H1 (cell line): ENCODE measurements at places on chromosomes 7 and 10.

GRCh38 chr10:121454781-121455180 lies 143.5 kb downstream of the FGFR2 start:
- no peak for DNase-seq

DNA sequence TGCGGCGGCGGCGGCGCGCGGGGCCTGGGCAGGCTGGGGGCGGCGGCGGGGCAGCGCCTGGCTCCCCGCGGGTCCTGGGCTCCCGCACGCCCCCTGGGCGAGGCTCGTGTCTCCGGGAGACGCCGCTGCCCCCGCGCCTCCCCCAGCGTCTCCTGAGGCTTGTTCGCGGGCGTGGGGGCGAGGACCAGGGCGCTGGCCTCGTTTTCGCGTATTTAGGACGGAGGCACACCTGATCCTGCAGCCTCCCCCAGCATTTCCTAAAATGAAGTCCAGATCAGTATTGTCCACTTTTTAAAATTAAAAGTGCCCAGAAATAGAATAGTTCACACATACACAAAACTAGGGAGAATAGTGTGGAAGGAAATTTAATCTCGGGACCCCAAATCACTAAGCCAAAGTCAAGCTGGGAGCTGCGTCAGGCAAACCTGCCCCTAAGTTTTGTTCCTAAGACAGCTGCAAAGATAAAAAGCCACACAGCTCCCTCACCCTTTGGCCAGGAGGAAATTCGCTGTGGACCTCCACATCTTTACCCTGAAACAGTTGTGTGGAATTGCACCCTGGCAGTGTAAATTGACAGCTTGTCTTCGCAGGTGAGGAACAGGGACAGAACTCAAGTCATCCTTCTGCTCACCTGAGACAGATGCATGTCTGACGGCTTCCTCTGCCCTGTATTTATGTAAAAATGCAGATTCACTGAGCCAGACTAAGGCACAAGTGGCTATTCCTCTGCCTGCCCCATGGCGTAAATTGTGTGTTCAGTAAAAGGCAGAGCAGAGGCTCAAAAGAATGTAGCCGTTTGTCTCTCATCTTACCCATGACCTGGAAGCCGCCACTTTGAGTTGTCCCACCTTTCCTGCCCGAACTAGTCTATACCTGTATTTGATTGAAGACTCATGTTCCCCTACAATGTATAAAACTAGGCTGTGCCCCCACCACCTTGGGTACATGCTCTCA lies 740 bp downstream of the GALNT11 start:
- no peak for DNase-seq

- DNase-seq: no peak
Measured at GRCh38 chr10:65341323-65341925, 1584.4 kb upstream of the LRRTM3 start.

DNA sequence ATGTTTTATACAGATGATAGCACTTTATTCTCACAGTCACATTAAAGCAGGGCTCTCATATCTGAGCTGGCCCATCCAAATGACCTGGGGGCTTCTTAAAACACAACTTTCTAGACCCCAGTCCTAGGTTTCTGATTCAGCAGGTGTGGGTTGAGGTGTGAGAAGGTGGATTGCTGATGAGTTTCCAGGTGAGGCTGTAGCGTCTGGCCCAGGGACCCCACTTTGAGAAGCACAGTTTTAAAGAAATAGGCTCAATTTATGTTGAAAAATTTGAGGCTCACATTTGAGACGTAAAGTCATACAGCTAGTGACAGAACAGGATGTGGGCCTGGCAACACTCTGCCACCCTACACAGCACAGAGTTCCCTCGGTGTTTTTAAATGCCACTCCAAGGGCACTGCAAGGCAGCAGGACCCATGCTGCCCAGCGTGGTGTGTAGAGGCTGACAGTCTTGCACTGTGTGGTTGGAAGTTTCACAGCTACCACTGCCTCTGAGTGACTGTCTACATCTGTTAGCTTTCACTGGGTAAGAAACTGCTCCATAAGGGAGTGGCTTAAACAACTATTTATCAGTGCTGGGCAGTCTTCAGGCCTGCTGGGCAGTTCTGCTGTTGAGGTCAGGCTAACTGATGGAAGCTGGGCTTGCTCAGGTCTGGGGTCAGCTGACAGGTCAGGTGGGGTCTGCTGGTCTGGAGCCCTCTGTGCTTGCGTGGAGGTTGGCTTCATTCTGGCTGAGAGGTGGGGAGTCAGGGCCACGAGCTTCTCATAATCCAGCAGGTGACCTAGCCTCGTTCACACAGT lies 319.7 kb downstream of the CXCL12 start:
- DNase-seq: no peak

DNA sequence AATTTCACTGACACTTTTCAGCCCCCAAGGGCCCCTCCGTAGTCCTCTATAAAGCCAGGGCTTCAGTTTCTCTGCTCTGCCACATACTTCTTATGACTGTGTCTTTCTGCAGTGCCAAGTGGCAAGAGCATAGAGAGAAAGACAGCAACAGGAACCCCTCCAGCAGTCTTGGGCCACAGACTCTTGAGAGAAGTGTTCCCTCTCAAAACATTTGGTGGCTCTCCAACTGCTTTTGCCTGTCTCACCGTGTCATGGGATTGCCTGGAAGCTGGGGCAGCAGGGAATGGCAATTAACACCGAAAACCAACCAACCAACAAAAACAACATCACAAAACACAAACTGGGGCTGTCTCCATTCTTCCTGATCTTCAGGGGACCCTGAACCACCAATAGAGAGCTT lies 73.8 kb upstream of the ELN start:
- DNase-seq: no peak

DNA sequence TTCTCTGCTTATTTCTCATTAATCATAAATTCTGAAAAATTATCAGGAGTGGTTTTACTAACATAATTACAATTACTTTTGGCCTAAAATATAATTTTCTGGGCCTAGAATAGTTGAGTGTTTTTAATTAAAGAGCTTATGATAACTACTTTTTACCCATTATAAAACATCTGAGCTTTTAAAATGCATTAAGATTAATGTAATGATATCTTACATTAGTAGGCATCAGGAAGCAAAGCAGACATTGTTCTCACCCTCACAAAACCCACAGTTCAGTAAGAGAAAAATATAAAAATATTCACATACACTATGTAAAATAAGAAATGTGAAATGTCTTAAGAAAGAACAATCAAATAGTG lies 443.7 kb upstream of the SEMA3A start:
- no peak for DNase-seq

DNA sequence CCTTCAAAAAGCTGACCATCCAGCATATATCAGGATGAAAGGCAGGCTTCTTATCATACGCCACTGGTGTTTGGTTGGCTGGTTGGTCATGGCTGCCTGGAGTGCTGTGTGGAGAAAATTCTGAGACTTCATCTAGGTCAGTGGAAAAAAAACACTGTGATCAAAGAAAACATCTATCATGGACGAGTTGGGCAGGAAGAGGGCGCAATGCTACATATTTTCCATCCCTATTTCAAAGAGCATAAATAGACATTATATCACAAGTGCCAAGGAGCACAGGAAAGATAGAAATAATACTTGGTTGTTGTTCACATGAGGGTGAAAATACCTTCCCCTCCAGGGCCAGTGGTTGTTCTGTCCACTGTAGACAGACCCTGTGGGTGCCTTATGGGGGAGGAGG lies 128.4 kb upstream of the PLPP4 start:
- DNase-seq: no peak

DNA sequence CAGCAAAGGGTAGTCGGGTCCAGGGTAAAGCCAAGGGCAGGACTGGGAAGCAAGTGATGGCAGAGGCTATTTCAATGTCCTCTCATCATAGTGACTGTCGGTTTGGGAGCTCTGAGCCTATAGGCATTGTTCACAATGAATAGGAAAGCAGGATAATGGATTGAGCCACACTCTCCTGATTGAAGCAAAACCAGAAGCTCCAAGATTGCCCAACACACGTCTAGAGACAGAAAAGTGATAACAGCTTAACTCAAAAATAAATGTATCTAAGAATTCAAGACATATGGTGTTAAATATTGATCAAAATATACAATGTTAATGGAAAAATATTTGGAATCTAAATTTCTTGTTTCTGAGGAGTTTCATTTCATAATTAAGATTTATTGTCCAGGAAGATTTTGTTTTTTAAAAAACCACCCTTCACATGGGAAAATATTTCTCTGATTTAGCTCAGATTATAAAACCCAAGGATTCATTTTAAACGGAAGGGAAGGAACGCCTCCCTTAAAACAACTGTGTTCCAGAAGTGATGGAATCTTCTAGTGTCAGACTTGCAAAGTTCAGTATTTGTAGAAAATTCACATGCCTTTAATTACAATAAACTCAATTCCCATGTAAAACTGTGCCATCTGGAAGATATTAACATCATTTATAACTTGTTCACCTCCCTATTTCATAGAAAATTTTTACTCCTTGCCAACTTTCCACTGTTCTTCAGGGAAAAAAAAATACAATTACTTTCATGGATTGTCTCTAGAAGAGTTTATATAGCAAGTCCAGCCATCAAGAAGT lies 54.5 kb downstream of the NRP1 start:
- no peak for DNase-seq

- DNase-seq: no peak
Measured at GRCh38 chr10:85649461-85649860, 717.1 kb downstream of the GRID1 start.
